NCI-H1694 treated with DMSO at 0.1 percent for 48 hours (cell line): ENCODE measurements at places on chromosomes 1 and 21.

DNA sequence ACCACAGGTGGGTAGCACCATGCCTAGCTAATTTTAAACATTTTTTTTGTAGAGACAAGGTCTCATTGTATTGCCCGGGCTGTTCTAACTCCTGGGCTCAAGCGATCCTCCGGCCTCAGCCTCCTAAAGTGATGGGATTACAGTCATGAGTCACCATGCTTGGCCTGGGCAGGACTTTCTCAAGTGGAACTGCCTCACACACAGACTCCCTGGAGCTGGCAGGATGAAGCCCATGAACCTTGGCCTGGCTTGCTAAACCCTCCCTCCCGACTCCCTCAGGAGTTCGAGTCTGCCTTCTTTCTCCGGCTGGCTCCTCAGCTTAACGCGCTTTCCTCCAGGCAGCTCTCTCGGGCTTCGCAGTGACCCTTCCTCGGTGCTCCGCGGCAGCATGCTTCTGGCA is 7.7 kb upstream of the ECE1 start:
- DNase-seq: no peak

DNA sequence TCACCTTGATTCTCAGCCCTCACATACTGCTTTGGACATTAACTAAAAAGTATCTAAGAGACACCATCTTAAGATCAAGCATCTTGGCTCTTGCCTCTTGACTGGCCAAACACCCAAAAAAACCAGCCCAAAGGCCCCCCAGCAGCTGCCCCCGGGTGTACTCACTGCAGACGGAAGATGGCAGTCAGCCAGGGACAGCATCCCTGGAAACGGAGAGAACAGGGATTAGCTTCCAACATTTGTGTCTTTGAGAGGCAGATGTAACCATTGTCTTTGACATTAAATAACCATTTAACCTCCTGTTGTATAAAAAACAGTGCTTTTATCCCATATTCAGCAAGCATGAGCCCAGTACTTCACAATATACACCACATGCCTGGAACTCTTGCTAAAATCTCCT is 11.3 kb downstream of the TMEM63A start:
- DNase-seq: peak; percentile 72

DNA sequence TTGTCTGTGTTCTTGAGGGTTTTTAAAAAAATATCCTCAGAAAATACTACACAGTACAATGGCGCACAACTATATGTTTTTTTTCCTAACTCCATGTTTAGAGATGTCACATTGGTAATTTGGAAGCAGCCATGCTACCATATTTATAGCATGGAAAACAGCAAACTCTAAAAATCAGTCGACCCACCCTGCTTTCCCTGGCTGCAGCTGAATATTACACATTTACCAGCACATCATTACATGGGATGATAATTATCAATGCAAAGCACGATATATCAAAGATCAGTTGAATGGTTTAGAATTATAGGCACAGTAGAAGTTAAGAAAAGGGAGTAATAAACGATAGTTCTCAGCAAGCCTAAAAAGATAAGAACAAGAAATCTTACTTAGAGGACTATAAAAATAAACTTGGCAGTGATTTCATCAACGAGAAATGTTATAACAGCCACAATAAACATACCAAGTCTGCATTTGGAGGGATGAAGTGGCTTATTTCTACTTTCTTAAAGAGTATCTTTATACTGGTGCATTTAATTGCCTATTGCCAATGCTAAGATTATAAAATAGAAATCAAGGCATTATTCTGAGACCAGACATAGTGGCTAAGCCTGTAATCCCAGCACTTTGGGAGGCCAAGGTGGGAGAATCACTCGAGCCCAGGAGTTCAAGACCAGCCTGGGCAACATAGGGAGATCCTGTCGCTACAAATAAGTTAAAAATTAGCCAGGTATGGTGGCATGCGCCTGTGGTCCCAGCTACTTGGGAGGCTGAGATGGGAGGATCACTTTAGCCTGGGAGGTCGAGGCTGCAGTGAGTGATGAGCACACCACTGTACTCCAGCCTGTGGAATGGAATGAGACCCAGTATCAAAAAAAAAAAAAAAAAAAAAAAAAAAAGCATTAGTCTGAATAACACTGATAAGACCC is 43.4 kb downstream of the WDR64 start:
- no peak for DNase-seq

DNA sequence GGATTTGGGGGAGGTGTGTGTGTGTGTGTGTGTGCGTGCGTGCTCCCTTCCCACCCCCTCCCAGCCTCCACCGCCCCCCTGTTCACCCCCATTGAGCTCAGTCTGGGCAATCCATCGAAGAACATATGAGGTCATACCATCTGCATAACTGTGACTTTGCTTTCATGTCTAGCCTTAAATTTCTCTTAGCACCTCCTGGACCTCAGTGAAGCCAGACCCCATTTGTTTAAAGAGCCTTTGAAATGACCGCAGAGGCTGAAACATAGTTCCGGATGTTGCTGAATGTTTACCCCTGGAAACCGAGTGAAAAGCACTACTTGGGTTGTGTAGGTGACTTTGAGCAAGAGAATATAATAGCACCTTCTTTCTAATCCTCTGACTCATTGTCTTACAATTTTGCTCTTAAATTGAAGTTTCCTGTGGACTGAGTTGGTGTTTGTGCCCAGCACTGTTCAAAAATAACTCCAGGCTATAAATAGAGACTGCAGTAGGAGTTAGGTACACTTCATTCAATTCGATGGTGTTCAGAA is 75.4 kb downstream of the UBE4B start:
- no peak for DNase-seq

DNA sequence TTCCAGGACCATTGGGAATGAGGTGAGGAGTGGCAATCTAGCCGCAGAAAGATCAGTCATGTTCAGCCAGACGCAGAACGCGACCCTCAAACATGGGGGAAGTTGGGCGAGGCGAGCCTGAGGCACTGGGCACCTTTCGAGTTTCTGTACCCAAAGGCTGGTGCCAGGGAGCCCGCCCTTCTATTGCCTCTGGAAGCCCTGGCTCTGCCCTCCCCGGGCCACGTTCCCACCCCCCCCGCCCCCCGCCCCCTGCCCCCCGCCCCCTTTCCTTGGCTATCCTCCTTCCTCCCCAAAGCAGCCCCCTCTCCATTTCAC is 2.2 kb upstream of the ZBTB7B start:
- DNase-seq: peak; percentile 88

- no peak for DNase-seq
Measured at GRCh38 chr1:181493885-181494284, 10.6 kb downstream of the CACNA1E start.

GRCh38 chr1:156493742-156494141 is 6.8 kb downstream of the MEF2D start:
- no peak for DNase-seq

- DNase-seq: no peak
Measured at GRCh38 chr1:100785470-100786052, 66.0 kb downstream of the VCAM1 start.

GRCh38 chr1:71350805-71351204 is 270.0 kb upstream of the ZRANB2 start:
- DNase-seq: no peak

DNA sequence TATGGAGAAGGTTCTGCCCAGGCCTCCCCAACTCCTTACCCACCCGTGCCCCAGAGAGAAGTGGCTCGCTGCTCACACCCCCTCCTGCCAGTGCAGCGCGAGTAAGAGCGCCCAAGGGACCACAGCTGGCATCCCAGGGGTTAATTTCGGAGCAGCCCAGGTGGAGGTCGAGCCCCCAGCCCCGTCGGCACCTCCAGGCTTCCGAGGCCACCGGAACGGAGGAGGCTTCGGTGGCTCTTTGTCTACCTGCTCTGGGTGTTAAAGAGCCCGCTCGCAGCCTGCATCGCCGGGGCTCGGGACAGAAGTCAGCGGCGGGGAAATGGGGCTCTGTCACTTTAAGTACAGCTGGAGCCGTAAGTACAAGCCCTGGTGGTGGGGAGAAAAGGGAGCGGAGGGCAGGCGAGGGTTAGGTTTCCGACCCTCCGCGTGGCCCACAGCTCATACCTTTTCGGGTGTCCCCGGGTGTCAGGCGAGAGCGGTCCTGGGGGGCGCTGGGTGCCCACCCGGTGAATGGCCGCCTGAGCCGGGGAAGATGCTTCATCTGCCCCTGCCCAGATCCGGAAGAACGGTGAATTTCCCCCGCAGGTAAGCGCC is 89.4 kb upstream of the IPO9 start:
- DNase-seq: no peak

GRCh38 chr1:193754732-193755427 is 568.5 kb upstream of the B3GALT2 start:
- DNase-seq: no peak

- no peak for DNase-seq
Measured at GRCh38 chr1:154272999-154273563, 652 bp downstream of the HAX1 start.

DNA sequence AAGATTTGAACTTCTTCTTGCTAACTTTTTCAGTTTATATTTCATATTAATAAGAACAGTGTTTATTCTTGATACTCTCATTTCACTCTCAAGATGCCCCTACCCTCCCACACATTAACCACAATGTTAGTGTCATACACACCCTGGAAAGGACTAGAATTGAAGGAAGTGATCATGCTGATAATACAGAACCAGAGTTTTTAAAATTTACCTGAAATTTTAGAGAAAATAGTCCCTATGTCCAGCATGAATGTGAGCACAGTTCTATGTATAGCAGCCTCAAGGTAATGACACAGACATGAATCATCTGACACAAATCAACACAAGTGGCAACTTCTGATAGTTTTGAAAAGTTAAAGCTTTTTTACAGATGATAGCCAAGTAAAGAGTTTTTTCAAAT is 26.0 kb downstream of the RGS1 start:
- DNase-seq: no peak

DNA sequence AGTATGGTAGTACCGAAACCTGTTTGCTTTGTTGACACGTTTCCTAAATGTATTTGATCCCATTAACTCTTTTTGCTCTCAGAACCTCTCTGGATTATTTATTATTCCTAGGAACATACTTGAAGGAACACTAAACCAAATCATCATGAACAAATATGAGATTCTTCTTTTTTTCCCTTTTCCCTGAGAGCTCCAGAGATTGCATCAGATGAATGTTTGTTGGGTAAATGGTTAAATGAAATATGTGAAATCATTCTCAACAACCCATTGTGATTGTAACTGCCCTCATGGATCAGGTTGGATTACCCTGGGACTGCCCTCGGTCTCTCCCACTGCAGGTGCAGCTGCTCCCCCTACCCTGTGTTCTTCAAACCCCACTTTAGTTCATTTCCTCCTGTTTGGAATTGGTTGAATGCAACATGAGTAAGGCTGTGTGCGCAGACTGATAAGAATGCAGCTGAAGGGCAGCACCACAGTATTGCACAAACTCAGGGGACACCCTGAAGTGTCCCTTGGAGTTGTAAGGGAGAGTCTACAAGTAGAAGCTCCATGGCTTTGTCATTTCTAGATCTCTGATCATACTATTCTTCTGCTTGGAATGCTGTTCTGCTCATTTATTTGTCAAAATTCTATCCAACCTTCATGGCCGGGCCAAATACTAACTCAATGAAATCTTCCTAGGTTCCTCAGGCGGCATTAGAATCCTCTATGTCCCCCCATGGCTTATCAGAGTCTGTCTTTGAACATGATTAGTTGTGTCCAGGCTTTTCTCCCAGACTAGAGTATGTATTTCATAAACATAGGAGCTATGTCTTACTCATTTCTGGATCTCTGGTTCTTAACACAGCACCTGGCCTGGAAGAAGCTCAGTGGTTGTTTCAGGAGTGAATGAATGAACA is 47.1 kb upstream of the NEK2 start:
- DNase-seq: no peak

DNA sequence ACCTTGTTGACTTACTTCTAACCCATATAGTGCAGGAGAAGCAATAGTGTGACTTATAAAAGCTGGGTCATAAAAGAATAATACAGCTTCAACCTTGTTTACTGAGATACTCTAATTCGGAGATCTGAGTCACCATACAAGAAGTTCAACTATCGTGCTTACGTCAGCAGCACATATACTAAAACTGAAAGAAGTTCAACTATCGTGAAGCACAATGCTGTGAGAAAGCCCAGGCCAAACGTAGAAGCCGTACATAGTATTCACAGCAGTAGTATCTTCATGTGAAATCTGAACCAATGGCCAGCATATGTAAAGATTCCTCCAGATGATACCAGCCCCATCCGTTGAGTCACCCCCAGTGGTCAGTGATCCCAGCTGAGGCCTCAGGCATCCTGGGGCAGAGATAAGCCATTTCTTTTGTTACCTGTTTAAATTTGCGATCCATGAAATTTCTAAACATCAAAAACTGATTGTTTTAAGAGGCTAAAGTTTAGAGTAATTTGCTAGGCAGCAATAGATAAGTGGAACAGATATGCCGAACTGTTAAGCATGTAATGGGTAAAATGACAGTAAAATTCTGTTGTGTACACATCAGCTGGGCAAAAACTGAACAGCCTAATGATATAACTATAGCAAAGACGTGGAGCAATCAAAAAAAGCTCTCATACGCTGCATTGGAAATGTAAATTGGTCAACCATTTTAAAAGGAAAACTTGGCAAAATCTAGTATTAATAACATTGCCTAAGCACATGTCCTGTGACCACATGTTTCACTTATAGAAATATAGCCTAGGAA is 53.9 kb upstream of the SAMD13 start:
- no peak for DNase-seq

DNA sequence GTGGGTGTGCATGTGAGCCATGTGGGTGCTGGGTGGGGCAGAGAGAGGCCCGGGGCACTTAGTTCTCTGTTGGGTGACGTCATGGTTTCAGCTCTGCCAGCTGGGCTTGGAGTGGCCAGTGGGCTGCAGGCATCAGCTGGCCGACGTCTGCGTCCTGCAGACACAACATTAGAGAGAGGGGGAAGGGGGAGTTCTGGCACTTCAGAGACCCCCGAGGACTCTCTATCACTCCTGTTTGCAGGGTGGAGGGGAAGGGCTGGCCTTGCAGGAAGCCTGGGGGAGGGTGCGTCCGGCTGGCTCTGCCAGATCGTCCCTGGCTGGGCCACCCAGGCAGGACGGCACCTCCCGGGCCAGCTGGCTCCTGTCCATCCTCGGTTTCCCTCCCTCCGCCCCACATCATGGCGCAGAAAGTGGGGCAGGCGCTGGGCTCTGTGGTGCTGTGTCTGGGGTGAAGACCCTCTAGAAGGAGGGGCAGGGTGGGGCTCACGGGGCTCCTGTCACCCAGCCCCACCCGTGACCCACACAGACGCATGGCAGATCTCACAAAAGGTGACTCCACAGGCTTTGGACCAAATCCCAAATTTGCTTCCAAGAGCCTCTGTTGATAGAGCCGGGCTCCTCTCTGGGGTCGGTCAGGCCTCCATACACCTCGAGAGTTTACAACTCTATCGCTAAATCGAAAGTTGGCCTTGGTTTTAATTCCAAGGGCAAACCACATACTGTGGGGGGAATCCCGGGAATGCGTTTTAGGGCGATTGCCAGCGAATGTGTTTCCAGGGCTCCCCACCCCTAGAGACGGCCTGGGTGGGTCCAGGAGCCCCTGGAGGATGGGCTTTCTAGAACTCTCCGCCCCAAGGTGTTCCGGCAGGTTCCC is 73.4 kb upstream of the TTC34 start:
- DNase-seq: no peak

- peak; percentile 25 for DNase-seq
Measured at GRCh38 chr1:206809504-206810084, 37.3 kb upstream of the IL10 start.

DNA sequence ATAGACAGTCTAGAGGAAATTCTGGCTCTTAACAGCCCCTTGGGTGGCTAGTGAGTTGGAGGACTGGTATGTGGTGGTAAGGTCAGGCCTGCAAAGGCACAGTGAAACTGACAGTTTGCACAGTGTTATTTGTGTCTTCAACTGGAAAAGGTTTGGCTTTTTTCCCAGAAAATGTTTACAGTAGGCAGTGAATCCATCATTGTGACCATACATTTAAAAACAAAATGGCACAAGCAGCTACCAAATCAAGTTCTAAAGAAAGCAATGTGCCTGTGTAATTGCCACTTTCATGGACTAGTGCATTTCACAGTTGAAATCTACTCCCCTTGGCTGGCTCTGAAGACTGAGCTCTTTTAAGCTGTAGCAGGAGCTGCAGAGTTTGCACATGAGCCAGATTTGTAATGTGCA is 24.8 kb downstream of the ATPAF1 start:
- DNase-seq: peak; percentile 99
